ENCODE measurements at places on chromosomes 4 and X.

- DNase-seq: no peak
These were observed 110.8 kb upstream of the SHOX start for GRCh38 chrX:519741-520140.

DNA sequence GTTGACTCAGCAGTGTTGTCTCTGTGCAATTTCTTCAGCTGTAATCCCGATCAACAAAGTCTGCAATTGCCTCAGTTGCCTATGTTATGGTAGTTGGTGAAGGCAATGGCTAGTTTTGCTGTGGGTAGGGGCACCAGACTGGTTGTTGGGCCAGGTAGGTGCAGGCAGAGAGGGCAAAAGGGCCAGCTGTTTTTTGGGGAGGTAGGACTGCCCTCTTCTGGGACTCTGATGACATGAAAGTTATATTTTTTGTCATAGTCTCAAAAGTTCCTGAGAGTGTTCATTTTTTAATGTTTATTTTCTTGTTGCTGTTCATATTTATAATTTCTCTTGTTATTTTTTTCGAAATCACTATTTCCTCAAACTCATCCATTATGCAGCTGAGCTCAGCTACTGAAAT, 25.1 kb downstream of the DCAF12L2 start:
- DNase-seq: no peak

DNA sequence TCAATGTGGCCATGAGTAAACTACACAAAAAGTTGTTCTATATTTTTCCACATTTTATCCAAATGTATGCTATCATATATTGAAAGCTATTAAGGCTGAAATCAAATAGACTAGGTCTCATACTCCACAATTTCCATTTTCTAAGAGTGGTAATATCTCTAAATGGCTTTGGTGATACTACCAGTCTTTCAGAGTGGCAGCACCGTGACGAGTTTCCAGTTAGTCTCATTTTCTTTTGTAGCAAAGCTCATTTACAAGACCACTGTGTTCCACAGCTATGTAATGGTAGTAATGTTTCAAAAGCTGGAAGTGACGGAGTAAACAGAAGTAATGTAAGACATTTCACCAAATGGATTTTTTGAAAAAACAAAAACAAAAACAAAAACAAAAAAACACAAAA, 228.2 kb downstream of the PPP3CA start:
- DNase-seq: no peak

DNA sequence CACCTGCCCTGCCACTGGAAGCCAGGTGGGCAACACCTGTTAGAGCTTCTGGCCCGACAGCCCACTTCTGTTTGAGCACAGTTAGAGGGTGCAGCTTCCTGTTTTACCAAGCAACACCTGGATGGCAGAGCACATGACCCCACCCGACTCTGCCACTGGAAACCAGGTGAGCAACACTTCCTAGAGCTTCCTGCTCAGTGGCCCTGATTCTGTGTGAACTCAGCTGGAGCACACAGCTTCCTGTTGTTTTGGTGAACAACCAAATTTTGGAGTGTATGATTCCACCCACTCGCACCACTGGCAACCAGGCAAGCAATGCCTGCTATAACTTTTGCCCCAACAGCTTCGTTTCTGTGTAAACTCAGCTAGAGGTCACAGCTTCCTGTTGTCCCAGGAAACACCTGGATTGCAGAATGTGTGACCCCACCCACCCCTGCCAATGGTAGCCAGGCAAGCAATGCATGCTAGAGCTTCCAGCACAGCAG, 163.8 kb upstream of the KLF8 start:
- no peak for DNase-seq

DNA sequence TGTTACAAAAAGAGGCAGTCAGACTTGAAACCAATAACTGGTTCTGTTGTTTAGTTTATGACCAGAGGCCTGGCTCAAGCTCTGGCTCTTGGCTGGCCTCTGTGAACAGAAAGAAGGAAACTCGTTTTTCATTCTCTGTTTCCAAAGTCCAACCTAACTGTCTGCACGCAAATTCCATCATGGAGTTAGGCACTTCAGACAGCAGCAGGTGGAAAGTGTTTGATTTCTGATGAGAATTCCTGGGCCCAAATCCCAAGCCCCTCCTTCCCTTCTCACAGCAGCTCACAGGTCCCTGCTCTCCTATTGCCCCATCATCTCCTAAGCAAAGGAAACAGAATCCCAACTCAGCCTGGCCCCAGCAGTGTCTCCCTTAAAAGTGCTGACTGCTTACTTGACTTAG, 42.8 kb upstream of the FGF16 start:
- DNase-seq: no peak

- no peak for DNase-seq
These were observed 11.7 kb upstream of the BCOR start for GRCh38 chrX:40109288-40110008.

GRCh38 chr4:36343501-36344175, 62.2 kb downstream of the DTHD1 start:
- no peak for DNase-seq

DNA sequence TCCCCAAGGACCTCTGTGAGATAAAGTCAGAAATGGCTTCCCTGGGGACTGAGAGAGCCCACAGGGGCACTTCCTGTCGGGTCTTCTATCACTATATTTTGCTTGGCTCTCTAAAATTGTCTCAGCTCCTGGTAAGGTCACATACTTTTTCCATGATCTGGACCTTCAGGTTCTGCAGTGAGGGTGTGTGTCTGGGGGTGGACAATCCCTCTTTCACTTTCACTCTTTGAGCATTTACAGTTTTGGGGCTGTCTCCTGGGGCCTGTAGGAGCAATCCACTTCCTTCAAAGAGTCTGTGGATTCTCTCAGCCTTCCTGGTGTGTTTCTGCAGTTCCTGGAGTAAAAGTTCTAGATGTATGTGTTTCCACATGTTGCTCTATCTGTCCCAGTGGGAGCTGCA, 335.7 kb downstream of the FSTL5 start:
- DNase-seq: no peak

DNA sequence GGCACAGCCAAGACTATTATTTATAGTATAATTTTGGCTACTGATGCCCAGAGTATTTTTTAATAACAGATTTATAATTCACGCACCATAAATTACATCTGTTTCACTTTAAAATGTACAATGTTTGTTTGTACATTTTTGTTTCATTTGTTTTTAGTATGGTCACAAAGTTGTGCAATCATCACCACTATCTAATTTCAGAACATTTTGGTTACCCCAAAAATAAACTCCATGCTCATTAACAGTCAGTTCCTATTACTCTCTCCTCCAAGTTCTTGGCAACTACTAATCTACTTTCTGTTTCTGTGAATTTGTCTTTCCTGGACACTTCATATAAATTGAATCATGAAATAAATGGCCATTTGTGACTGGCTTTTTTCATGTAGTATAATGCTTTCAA, 176.7 kb downstream of the SH3BGRL start:
- no peak for DNase-seq

DNA sequence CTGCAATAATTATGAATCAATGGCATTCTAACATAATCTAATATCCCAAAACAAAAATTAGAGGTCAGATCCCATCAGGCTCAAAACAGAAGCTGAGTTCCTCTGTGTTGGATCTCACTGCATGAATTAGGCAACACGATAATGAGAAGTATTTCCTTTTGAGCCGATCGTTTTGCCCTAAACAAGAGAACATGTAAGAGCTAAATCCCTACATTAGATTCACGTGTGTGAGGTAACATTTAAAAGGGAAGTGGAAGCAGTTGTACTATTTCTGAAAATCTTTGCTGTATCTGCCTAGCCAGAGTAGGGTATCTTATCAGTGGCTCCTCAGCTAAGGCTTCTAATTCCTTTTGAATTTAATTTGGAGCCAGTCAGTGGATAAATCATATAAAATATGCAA, 115.6 kb downstream of the C4orf51 start:
- DNase-seq: no peak

DNA sequence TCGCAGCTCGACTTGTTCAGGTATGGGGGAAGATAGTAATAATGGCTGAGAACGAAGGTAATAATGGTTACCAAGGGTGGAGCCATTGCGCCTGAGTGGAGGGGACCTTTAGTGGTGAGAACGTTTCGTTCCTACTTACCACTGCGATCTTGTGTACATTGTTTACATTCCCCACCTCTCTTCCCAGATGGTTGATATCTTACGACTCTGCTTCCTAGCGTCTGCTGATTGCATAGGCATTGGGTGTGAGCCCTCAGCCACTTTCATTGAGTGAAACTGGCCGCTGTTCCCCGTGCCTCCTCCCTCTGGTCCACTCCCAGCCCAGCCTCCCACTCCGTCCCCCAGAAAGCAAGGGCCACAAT, 850 bp downstream of the IGBP1 start:
- no peak for DNase-seq

GRCh38 chrX:17596061-17596460, 141.2 kb upstream of the SCML1 start:
- DNase-seq: no peak

DNA sequence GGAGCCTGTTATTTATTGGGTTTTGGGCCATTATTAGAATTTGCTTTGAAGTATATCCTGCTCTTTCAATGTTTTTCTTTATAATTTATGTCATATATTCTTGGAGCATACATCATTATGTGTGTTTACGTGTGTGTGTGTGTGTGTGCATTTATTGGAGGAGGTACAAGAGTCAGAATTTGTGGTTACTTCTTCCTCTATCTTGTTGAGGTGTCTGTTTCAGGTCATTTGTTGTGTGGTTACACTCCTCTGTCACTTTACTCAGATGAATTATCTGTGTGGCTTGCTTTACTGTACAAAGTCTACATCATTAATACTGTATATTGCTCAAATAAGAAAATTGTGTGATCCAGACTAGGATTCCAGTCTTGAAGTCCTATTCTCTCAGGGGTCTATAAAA, 1957.4 kb upstream of the TENM3 start:
- no peak for DNase-seq

DNA sequence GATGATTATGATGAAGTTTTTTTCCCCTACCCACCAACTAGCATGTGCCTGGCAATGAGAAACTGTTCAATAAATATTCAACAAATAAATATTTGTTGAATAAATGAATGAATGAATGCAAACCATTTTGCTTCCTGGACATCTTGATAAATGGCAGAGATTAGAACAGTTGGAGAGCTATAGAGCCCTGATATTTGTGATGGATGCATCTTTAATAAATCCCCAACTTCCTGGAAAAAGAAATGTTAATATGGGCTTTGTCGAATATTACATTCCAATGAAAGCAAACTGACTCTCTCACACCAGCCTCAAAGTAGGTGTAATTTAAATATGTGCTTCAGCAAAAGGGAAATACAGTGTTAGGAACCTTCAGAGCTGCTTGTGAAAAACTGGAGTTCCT, 419.7 kb downstream of the MID1IP1 start:
- no peak for DNase-seq

DNA sequence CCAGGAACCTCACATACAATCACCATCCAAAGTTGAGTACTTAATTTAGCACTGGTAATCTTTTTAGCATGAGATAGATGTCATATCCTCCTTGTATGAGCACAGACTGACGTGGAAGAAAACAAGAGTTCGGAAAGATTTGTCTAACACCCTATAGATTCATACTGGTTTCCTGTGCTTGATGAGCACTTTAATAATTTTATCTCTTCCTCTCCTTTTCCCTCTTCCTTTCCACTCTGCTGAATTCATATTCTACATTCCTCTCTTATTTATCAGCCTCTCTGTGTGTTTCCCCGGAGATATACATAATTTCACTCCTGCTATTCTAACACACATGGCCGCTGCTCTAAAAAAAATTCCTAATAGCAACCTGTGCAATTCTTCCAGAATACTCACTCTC, 273.9 kb downstream of the AFF2 start:
- no peak for DNase-seq

DNA sequence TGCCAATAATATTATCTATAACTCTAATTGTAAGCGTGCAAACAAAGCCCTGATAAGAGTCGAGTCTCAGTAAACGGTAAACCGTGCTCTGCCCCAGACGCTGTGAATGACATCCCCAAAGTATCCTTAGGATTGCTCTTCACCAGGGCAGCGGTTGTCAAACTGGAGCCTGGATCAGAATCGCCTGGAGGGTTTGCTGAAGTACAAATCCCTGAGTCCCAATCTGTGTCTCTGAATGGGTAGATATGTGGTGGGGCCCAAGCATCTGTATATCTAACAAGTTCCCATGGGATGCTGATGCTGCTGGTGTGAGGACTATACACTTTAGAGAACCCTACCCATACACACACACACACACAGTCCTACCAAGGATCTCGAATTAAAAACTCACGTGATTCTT, 813 bp upstream of the APBB2 start:
- DNase-seq: no peak

GRCh38 chrX:34901761-34902160, 40.8 kb upstream of the FAM47B start:
- no peak for DNase-seq

GRCh38 chr4:37797374-37797773, 29.1 kb upstream of the PGM2 start:
- no peak for DNase-seq

GRCh38 chr4:163191999-163192398, 25.3 kb upstream of the NAF1 start:
- DNase-seq: no peak

- DNase-seq: no peak
These were observed 63.4 kb downstream of the DCAF12L1 start for GRCh38 chrX:126489116-126489695.

DNA sequence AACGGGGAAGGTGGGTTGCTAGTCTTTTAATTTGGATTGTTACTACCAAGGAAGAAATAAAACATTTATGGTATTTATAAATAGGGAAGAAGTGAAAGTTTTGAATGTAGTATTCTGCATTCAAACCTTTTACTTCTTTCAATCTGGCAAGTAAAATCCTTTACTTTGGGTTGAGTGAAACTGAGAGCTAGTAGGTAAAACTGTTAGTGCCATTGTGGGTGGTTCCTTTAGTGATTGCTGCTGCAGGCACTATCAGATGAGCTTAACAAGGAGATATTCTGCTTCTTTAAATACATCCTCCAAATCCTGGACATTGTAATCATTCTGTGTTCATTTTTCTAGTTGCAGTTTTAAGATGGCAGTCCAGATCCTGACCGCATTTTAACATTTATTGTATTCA, 650.9 kb upstream of the PCDH10 start:
- no peak for DNase-seq

- DNase-seq: no peak
These were observed 603.7 kb downstream of the GRXCR1 start for GRCh38 chr4:43496188-43496587.

- DNase-seq: peak; percentile 49
These were observed 37.8 kb downstream of the SEPTIN6 start for GRCh38 chrX:119655125-119655524.

GRCh38 chr4:23369331-23369730, 520.5 kb downstream of the PPARGC1A start:
- no peak for DNase-seq

DNA sequence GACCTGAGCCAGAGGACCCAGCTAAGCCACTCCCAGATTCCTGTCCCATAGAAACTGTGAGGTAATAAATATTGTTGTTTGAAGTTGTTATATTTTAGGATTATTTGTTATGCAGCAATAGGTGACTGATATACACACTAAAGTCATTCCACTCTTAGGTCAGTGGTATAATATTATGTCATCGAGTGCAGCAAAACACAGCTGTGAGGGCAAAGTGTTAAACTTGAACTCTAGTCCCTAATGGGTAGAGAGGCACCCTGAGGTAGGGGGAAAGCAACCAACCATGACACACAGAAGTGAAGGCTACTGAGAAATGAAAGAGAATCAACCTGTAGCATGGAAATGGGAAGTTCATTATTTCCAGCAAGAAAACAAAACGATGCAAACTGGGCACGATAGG, 66.6 kb downstream of the ATXN3L start:
- no peak for DNase-seq
